Common myeloid progenitor, CD34-positive (primary cell): ENCODE measurements at places on chromosomes 4 and X.

DNA sequence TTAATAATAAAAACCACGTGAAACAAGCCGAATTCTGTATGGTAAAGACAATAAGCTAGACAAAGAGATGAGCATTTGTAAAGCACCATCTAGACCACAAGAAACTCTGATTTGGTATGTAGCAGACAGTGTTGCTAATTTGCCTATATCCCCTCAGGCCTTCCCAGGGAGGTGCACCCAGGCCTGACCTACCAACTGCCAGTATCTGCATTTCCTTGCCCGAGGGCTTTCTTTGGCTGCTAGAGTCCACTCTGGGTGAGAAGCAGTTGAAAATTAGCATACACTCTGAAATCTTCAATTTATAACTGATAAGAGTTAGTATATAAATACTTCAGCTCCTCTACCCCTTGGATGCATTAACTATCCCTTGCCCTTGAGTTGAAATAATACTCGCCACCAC is 37.4 kb upstream of the IL1RAPL1 start:
- H3K36me3 ChIP-seq = no peaks in the 10 kb centered on the region
- no peak overlapping the region for H3K4me3 ChIP-seq
- no peaks in the 10 kb centered on the region for H3K27me3 ChIP-seq
- no peaks in the 10 kb centered on the region for H3K4me1 ChIP-seq
- no peak for DNase-seq

GRCh38 chr4:39730072-39730471 is 32.1 kb downstream of the UBE2K start:
- no peak overlapping the region for H3K27ac ChIP-seq
- no peak overlapping the region for H3K4me3 ChIP-seq
- no peak for DNase-seq
- H3K36me3 ChIP-seq = peaks cover 8% of the 10 kb centered on the region

DNA sequence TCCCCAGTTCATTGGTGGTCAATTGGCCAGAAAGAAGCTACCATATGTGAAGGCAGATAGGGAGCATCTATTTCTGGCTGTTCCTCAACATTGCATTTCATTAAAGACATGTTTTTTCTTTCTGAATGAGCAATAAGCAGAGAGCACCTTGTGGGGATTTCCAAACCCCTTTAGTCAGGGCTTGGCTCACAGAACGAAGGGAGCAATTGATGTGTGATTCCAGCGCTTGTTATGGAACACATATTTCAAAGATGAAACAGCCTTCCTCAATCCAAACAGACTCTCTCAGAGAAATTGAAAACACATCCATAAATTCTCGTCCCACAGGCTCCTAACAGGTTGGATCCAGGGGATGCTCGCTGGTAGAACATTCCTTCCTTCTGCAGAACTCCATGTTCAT is 84.1 kb downstream of the CLCN4 start:
- H3K27me3 ChIP-seq = no peaks in the 10 kb centered on the region
- H3K4me1 ChIP-seq = no peaks in the 10 kb centered on the region
- H3K27ac ChIP-seq = no peak overlapping the region
- DNase-seq = no peak

DNA sequence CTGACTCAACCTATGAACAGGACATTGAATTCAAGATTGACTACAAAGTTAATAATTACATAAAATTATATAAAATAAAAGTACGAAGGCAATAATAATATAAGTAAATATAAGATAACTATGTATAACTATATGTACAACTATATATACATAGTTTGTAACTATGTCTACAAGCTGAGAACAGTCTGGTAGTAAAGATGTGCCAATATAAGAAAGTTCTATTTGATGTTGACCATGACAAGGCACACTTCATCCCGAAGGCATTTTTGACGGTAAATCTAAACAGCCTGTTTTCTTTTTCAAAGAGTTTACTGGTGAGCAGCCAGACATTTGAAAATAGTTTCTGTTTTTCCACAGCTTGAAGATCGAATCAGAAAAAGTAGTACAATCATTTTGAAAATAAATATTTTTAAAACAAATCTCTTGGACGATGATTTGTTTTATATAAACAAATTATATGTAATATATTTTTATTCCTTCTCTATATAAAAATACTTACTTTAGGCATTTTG is 112.9 kb downstream of the CEP44 start:
- DNase-seq = no peak
- no peaks in the 10 kb centered on the region for H3K36me3 ChIP-seq
- H3K27ac ChIP-seq = no peak overlapping the region
- no peaks in the 10 kb centered on the region for H3K4me1 ChIP-seq
- no peak overlapping the region for H3K4me3 ChIP-seq

DNA sequence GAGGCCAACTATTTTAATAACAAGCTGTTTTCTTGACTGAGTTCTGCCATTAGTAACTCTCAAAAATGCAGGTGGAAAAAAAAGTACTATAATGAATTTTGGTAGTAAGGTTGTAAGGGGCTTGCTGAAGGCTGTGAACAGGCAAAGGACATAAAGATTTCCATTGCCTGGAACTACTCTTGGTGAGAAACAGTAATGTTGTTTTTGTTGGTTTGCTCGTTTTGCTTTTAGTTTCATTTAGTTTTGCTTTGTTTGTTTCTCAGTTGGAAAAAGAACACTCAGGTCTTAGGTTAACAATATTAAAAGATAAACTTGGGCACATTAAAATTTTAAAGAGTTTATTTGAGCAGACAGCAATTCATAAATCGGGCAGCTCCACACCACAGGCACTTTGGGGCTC is 824.5 kb upstream of the HTR2C start:
- no peak overlapping the region for H3K27ac ChIP-seq
- H3K36me3 ChIP-seq = no peaks in the 10 kb centered on the region
- no peak overlapping the region for H3K4me3 ChIP-seq
- no peak for DNase-seq

DNA sequence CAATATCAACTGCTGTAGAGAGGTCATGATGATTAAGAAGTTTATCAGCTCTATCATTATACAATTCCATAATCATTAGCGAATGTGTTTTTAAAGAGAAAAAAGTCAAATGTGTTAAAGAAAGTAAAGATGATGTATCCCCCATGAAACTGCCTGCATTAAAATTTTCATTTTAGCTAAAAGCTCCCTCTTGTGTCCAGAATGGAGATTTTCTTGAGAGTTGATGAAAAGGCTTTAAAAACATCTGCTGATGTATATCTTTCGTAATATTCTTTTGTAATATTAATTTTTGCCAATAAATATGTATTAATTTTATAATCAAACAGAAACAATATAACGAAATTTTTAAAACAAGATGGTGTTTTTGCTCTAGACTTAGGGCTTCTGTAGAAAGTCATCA is 52.1 kb upstream of the LHFPL1 start:
- no peaks in the 10 kb centered on the region for H3K27me3 ChIP-seq
- H3K4me3 ChIP-seq = no peak overlapping the region
- H3K36me3 ChIP-seq = no peaks in the 10 kb centered on the region
- peaks cover 8% of the 10 kb centered on the region for H3K4me1 ChIP-seq

DNA sequence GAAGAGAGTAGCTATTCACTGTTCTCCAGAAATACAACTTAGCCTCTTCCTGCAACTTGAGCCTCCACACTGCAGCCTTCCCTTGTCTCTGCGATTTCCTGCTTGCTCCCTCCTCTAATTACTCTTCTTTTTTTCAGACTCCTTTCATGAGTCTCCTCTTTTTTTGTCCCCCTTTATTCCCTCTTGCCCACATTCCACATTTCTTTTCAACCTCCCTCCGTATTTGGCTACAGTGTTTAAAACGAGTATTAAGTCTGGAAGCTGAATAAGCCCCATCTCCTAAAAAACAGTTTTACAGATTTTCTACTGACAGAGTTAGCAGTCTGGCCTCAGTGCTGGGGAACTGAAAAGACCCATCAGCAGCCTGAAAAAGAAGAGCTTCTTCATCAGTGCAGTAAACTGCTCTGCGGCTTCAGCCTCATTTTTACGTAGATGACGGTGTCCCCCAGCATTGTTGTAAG is 141.5 kb downstream of the TENM3 start:
- no peak overlapping the region for H3K27ac ChIP-seq
- no peak for DNase-seq
- no peaks in the 10 kb centered on the region for H3K36me3 ChIP-seq

DNA sequence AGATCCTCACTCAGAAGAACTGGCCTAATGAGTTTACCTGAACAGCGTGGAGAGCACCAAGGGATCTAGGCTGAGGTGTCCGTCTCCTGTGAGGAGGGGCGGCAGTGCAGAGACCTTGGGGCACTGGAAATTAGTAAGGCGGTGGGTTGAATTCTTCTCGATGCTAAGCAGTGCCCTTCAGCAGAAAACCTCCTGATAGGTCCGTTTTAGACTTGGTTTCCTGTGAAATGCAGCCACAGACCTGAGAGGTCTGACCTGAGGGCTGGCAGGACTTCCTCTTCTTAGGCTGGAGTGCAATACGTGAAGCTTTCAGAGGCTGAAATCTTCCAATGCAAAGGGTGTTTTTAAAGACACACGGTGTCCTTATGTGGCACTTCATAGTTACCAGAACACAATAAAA is at the start of gene CLNK:
TSS of gene CLNK (minus strand) at position 138 of the 400 bp plus-strand sequence. CDS start 16,899 bp downstream, outside the sequence.
- peaks cover 14% of the 10 kb centered on the region for H3K4me1 ChIP-seq
- peak within 1 kb of the TSS; percentile 43 for H3K27ac ChIP-seq
- DNase-seq = peak; percentile 31
- peak within 1 kb of the TSS; percentile 17 for H3K4me3 ChIP-seq
- no peaks in the 10 kb centered on the region for H3K36me3 ChIP-seq
- no peaks in the 10 kb centered on the region for H3K27me3 ChIP-seq

DNA sequence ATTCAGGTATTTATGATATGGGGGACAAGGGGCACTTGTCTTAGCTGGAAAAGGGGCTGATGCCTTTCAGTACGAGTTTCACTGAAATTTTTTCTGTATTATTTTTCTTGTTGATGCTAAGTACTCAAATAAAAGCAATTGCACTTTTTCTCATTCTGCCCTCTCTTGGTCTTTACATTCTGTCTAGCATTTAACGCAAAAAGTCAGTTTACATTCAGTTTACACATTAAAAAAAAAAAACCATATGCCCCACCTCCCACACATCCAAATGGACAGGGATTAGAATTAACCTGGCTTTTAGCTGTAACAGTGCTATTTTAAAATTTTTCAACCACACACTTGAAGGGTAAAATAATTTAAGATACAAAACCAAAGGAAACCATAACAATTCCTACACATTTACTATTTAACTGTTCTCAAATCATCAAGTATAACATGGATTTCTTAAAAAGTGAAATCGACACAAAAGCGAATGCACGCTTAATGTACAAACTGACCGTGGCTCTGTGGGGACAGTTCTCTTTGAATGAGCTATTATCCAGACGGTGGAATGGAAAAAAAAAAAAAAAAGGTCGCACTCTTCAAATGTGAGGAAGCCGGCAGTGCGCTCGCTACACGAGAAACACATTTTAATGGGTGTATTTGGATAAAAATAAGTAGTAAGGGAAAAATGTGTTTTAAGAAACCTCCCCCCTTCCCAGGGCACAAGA is 1.4 kb downstream of the AMMECR1 start:
- H3K36me3 ChIP-seq = no peaks in the 10 kb centered on the region
- H3K27me3 ChIP-seq = no peaks in the 10 kb centered on the region
- H3K4me1 ChIP-seq = peaks cover 4% of the 10 kb centered on the region
- no peak overlapping the region for H3K4me3 ChIP-seq
- H3K27ac ChIP-seq = peak overlapping the region; percentile 74

DNA sequence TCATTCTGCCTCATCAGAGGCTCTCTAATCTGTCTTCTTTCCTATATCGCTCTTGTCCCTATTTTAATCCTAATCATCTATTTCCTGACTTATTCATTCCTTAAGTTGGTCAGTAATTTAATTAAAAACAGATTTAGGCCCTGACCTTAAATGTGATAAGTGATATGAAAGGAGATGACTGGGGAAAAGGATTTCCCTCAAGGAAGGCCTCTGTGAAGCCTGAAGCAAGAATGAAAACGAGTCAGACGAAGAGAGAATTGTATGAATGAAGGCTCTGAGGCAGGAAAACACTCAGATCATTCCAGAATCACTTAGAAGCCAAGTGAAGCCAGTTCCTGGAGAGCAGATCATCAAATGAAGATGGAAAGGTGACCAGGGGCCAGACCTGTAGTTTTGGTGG is 22.1 kb downstream of the PKD2 start:
- H3K4me3 ChIP-seq = no peak overlapping the region
- H3K36me3 ChIP-seq = peaks cover 20% of the 10 kb centered on the region
- peaks cover 12% of the 10 kb centered on the region for H3K4me1 ChIP-seq
- H3K27ac ChIP-seq = peak overlapping the region; percentile 49
- no peaks in the 10 kb centered on the region for H3K27me3 ChIP-seq

DNA sequence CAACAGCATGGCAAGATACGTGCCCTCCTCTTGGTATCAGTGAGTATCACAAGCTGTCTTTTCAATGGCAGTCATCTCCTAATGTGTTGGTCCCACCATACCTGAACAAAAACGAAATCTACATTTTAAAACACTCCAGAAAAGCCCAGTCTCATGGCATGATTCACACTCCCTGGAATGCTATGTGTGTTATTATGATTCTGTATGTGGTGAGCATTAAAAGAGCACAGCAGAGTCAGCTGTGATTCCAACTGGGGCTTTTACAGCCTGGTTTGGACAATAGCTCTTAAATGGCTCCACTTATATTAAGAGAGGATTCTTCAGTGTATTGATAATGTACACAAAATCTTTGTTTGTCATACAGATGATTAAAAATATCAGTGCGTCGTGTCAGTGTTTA is 274.1 kb upstream of the GK2 start:
- no peak overlapping the region for H3K4me3 ChIP-seq
- peaks cover 6% of the 10 kb centered on the region for H3K4me1 ChIP-seq
- H3K27me3 ChIP-seq = no peaks in the 10 kb centered on the region
- H3K36me3 ChIP-seq = no peaks in the 10 kb centered on the region
- no peak overlapping the region for H3K27ac ChIP-seq
- no peak for DNase-seq

DNA sequence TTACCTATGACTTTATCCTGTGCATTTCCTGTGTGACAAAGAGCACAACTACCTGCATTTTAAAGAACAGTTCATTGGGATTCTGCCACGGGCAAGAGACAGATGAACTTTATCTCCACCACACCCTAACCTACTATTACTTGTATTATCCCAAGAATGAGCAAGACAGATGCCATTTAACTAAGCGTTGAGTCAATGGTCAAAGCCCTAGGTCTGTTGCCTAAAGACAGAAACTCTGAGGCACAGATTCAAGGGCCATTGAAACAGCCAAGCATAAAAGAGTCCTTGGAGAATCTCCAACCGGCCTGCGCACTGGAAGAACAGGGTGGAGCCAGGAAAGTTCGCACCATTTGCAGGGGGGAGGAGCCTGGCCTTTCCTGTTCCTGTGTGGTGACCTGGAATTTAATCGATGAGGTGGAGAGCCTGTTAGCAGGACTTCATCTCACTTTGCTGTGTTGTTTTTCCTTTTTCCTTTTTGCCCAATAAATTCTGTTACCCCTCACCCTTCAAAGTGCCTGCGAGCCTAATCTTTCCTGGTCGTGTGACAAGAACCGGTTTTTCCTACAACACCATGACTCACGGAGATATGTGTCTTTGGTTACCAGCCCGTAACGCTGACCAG is 146.4 kb upstream of the DIAPH2 start:
- no peak overlapping the region for H3K27ac ChIP-seq
- DNase-seq = no peak
- H3K36me3 ChIP-seq = no peaks in the 10 kb centered on the region
- H3K4me1 ChIP-seq = peaks cover 6% of the 10 kb centered on the region

DNA sequence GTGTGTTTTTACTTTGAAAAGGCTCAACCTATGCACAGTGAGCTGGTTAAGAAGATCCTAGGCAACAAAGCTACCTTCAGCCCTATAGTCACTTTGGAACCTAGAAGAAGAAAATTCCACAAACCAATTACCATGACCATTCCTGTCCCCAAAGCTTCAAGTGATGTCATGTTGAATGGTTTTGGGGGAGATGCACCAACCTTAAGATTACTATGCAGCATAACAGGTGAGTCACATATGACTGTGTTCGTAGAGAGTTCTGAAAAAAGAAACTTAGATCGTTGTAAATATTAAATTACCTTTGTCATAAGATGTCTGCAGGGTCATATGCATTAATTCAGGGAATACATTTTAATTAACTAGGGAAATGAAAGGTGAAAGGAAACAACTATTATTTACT is 287.1 kb downstream of the ANK2 start:
- H3K4me3 ChIP-seq = no peak overlapping the region
- H3K36me3 ChIP-seq = no peaks in the 10 kb centered on the region
- no peak for DNase-seq
- H3K4me1 ChIP-seq = no peaks in the 10 kb centered on the region
